Stimulated activated CD4-positive, alpha-beta T cell treated with anti-CD3 and anti-CD28 coated beads, Interleukin-12 subunit alpha, Interleukin-12 subunit beta, amount 100 ng/mL, for 48 hours (primary cell): ENCODE measurements at places on chromosomes 3 and 15.

GRCh38 chr15:45943240-45943639 is 308.4 kb downstream of the SQOR start:
- no peak for DNase-seq

DNA sequence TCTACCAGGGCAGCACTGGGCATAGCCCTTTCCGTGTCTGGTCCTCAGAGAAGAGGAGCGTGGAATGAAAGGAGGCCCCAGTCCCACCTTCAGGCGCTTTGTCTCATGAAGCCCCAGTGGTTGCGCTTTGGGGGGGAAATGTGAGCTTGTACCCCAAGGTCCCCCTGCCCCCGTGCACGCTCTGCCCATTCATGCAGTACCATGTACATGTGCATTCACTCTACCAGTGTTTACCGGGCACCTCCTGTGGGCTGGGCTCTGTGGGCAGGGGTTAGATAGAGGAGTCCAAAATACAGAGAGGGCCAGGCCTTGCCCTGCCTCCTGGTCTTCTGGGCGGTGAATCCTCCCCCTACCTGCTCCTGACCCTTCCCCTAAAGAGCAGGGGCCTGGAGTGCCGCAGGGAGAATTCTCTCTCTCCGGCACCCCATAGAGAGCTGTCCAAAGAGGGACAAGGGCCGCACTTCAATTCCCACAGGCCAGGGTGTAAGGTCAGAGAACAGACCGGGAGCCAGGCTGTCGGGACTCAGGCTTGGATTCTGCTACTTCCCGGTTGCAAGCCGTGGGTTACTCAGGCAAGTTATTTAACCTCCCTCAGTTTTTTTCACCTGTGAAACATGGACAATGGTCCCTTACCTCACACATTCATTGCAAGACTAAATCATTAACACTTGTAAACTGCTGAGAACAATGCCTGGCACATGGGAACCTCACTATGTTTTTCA is 153.4 kb downstream of the MEGF11 start:
- no peak for DNase-seq

GRCh38 chr3:12986986-12987385 is 86.2 kb downstream of the IQSEC1 start:
- DNase-seq = no peak

DNA sequence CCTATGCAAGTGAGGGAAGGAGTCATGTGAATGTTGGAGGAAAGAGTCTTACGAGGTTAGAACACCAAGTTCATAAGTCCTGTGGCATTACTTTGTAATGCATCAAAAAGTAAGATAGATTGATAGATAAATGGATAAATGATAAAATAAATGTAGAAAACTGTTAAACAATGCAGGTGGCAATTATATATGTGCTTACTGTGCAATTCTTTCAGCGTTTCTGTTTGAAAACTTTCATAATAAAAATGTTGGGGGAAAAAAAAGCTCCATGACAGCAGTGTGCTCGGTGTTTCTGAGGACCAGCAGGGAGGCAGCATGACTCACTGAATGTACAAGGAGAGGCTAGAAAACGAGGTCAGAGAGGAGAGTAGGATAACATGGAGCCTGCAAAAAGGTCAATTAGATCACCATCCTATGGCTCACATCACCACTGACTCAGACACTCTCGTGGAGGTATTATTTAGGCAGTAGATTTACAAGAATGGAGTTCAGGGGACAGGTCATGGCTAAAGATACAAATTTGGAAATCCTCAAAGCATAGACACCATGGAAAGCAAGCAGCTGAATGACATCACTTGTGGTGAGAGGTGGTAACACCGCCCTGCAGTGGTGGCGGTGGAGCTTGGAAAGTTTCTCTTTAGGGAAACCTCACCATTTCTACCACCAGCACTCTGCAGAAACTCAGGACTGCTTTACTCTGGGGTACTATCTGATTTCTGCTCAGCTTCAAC is 219.8 kb downstream of the CTNNB1 start:
- DNase-seq = peak; percentile 8

DNA sequence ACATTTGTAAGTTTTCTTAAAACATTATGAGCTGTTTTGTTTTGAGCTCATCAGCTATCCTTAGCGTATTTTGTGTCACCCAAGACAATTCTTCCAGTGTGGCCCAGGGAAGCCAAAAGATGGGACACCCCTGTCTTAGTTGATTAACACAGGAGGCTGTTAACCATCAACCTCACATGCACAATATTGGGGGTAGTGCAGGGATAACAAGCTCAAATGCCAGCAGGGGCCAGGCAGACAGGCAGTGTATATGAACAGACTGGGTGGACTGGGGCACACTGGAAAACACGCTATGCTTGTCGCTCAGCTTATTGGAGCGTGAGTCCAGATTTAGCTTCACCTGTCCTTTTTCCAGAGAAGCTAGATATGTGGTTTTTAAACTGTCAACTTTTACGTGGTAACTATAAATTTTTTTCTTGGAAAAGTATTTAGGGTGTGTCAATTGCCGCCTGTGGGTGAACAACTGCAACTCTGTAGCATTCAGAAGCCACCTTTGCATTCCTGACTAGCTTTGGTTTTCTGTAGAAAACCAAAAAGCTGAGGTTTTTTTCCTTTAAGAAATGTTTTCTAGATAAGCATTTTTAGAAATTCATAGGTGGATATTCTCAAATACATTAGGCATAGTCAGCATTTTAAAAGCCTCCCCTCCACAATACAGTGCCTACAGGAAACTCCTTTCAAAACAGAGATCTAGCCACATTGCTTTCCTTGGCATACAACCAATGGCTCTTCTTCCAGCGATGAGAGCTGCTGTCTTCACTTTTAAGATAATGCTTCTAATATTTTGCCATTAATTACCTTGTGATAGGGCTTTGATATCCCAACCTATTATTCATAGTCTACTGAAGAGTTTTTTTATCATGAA is 14.6 kb downstream of the PSMD6 start:
- DNase-seq = no peak

DNA sequence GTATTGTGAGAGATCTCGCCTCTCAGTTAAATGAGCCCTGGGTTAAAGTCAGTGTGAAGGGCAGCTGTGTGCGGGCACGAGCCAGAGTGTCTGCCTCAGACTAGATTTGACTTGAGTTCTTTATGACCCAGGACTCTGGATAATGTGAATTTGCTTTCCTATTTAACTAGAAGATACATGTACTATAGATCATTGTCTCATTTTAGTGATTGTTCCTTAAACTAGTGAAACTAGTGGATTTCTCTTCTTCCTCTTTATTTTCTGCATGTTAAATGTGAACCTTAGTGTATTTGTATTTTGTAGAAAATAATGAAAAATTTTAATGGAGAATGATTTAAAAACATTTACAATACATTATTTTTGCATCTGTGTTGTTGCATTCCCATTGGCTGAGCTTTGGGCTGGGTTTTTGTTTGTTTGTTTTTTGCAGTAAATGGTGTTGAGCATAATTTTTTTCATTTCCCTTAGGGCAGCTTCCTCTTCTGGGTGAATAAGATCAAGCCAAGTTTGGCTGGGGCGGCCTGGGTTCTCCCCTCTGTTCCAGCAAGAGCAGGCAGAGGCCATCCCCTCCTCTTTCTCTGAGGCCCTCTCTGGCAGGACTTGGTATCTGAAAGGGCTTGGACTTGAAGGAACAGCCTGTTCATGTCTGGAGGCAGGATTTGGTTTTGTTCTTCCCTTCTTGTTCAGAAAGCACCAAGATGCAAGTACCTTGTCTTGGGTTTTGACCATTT is 15.0 kb downstream of the GCSAM start:
- no peak for DNase-seq

DNA sequence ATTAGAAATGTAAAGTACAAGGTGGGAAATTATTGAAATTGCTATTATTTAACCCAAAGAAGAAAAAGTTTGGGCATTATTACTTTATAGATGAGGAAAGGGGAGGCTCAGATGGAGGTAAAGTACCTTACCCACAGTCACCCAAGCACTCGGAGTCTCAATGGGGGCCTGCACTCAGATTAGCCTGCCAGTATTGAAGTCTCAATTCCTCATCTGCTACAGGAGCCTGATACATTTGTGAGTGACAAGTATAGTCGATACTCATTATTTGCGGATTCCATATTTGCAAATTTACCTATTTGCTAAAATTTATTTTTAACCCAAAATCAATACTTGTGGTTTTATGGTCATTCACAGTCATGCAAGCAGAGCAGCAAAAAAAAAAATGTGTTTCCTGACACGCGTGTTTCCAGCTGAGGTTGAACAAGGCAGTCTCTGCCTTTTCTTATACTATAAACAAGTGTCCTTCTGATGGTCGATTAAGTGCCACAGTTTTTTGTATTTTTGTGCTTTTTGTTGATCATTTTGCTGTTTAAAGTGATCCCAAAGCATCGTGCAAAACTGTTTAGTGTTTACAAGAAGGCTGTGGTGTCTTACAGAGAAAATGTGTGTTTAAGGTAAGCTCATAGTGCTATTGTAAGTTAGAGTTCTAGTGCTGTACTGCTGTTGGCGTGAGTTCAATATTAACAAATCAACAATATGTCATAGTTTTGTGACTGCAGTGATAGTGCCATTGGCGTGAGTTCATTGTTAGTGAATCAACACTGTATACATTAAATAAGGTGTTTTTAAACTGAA is 48.0 kb downstream of the ARHGEF26 start:
- DNase-seq = no peak

- no peak for DNase-seq
Observed at GRCh38 chr3:133573629-133574194, at the start of gene CDV3. Gene CDV3 (plus strand): TSS chr3:133573686. CDS start chr3:133574045, 359 bp downstream.

GRCh38 chr15:31255732-31256377 is 70.8 kb upstream of the KLF13 start:
- no peak for DNase-seq

- no peak for DNase-seq
Observed at GRCh38 chr3:140953028-140953960, 11.7 kb downstream of the SLC25A36 start.

DNA sequence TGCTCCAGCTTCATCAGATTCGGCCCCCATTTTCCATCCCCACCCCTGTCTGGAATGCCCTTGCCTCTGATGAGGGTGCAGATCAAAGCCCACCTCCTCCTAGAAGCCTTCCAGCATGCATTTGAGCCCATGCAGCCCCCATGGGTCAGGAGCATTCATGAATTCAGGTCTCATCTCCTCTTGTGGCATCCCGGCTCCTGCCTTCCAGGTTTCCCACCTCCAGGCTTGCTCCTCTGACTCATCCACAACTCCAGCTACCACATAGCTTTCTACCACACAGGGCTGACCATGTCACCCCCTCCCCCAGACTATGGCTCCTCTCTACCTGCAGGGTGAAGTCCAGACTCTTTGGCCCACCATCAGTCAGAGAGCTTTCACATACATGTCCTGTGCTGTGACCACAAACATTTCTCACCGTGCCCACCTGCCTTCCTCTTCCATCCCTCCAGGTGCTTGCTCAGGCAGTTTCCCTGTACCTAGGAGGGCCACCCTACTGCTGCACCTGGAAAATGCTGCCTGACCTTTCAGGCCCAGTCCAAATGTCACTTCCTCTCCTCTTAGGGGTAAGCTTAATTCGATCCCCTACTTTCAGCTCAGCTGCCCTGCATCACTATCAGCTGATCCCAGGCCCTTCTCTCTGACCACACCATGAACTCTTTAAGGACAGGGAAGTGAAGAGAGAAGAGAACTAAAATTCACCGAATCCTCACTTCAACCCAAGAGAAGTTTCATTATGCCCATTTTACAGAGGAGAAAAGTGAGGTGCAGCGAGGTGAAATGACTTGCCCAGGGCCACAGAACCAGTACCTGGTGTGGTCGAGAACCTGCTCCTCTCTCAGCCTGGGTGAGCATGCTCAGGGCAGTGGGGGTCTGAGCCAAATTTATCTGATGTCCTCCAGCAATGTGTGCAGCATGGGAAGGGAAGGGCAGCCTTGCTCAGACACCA is 13.7 kb upstream of the FGD5 start:
- DNase-seq = no peak

DNA sequence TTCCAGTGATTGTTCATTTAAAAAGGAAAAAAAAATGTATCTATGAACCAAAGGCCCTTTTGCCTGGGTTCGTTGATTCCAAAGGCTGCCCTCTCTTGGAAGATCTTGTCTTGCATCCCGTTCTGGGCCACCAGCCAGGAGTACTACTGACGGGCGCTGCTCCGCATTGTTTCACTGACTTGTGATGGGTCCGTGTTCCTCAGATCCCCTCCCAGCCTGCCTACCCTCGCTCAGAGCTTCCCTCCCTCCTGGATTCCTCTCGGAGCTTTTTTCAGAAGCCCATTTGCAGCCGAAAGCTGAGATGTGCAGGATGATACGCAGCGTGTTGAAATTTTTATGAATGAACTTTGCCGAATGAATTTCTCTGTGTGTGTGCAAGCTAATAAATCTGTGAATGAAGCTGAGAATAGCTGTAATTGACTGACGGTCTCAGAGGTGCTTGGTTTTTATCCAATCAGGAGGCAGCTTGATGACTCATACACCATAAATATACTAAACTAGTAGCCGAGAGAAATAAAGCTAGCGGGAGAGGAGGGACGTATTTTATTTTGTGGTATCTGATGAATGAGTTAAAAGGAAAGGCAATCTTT is at the start of gene SHC4:
TSS of gene SHC4 (minus strand) at position 396 of the 590 bp plus-strand sequence. CDS start 904 bp downstream, outside the sequence.
- DNase-seq = no peak

GRCh38 chr3:185702262-185703225 is 116.4 kb downstream of the SENP2 start:
- DNase-seq = no peak

DNA sequence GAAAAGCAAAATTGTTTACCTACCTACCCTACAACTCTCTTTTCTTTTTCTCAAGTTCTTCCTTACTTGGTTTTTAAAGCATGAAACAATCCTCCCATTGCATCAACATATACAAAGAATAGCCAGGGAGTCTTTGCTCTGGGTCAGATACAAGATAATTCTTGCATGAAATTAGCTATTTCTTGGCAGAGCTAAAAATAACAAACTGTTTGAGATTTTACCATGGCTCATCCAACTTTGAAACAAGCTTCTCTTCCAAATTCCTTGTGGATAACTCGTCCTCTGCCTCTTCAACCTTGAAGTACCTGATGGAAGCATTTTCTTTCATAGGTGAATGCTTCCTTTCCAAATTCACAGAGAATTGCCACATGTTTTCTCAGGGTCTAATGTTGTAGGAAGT is 9.2 kb upstream of the CBLB start:
- no peak for DNase-seq

GRCh38 chr15:100211855-100212850 is 129.6 kb downstream of the ADAMTS17 start:
- no peak for DNase-seq

GRCh38 chr3:66439666-66440344 is 61.0 kb downstream of the LRIG1 start:
- DNase-seq = no peak

GRCh38 chr3:68919000-68919399 is 13.3 kb downstream of the TAFA4 start:
- DNase-seq = no peak

DNA sequence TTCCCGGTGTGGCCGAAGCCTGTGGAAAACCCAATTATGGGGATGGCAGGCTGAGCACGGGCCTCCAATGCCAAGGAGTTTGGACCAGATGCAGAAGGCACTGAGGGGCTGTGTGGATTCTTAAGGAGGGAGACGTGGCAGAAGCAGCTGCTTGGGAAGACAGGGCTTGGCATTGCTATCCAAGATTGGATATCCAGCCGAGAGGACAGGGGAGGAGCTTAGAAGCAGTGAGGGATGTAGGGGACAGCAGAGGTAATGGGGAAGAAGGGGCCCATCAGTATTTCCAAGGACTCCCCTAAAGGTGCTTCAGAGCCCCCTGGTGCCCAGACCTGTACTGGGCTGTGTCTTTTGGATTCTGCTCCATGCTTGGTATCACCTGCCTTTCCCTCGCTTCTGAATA is 112.8 kb upstream of the TLE3 start:
- DNase-seq = no peak

GRCh38 chr15:70501849-70502248 is 261.5 kb downstream of the UACA start:
- DNase-seq = no peak

- no peak for DNase-seq
Observed at GRCh38 chr15:94793641-94794040, 562.3 kb downstream of the MCTP2 start.
